ENCODE measurements at places on chromosomes 6 and 20. TPM values are rescaled to one million over a fixed set of nuclear protein-coding genes. Genes with fewer than 3 reads are reported as not detected.

- DNase-seq, result no peak
These were observed 404.9 kb upstream of the SOX4 start for GRCh38 chr6:21188505-21189223.

DNA sequence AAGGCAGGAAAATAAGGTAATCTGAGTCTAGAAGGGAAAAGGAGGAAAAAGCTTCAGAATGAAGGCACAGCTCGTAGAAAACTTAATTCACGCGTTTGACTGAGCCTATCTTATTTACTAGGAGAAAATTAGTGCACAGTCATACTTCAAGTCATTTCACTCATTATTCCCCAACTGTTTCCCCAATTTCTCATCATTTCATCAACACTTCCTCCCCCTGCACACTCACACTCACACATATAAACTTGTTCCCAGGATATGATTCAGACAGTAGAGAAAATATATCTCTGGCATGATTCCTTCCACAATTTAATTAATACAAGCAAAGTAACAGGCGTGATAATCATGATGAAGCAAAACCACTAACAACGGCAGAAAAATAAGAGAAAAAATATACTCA is 94.5 kb upstream of the F13A1 start:
- DNase-seq, result no peak

GRCh38 chr6:152316024-152316423 is 321.1 kb downstream of the SYNE1 start:
- no peak for DNase-seq

DNA sequence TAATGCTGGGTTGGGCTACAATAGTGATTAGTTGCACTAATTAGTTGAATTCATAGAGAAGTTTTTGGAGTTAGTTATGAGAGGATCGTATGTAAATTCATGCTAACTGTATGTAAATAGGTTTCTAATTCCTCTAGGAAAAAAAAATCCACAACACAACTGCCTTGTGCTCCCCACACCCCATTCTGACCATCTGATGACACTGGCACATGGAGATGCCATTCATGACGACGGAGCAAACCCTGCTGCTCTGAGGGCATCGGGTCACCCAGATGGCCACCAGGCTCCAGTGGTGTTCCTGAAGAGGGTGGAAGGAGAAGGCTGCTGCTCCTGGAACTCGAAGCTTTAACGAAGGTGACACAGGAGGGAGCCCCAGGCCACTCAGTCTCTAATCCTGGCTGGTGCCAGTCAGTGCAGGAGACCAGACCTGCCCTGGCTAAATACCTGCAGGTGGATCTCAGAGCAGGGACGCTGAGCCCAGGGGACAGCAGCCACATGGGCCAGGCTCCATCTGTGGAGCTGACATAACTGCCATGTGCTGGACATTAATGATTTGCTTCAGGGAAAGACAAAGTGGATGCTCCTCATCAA is 90.3 kb downstream of the FAM50B start:
- no peak for DNase-seq

DNA sequence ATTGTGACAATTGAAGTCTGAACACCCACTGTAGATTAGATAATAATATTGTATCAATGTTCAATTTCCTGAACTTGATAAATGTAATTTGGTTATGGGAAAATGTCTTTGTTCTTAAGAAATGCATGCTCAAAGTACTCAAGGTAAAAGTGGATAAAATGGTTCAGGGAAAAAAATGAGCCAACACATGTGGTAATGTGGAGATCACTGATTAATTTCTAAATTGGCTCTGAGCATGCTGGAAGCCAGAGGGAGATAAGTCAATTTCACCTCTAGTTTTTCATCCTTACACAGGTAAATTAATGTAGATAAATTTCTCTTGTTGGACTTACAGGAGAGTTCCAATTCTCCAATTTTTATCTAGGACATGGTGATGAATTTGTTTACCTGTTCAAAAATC is 8.0 kb upstream of the COMMD7 start:
- DNase-seq, result no peak

DNA sequence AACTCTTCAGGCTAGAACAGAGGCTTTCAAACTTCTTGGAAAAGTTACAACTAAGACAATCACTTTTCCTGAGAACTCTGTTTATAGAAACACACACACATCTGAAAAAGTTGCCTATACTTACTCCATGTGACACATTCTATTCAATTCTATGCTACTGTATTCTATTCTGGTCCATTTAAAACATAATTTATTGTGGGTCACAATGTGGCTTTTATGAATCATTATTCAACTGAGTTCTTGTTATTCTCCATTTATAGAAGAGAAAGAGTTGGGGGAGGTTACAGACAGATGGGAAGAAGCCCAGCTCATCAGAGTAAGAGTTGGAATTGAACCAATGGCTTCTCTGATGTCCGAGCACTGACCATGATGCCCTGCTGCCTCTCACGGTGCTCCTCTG is 21.6 kb upstream of the BCAS1 start:
- no peak for DNase-seq

GRCh38 chr20:14553774-14554534 is 216.5 kb upstream of the FLRT3 start:
- no peak for DNase-seq

DNA sequence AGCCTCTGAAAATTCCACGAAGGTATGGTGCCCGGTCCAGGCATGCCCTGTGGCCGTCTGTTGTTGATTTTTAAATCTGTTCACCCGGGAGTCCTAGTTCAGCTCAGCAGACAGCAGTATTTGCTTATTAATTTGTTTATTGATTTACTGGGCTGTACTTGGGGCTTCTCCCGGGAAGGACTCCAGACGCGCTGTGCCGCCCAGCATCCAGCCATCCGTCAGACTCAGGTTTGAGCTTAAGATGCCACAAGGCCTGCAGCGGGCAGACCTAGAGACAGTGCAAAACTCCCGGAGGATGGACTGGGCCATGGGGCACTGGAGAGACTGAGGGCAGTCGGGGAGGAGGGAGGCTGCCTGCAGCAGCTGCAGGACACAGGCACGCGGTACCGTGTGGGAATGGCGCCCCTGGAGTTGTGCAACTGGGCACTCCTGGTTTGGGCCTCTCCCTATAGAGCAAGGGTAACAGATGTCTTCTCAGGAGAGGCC is 17.3 kb upstream of the CCDC167 start:
- DNase-seq, result no peak

- no peak for DNase-seq
These were observed 358.1 kb downstream of the SMOC2 start for GRCh38 chr6:168799067-168799466.

- DNase-seq, result no peak
These were observed 70.6 kb upstream of the PMEPA1 start for GRCh38 chr20:57780398-57780797.

DNA sequence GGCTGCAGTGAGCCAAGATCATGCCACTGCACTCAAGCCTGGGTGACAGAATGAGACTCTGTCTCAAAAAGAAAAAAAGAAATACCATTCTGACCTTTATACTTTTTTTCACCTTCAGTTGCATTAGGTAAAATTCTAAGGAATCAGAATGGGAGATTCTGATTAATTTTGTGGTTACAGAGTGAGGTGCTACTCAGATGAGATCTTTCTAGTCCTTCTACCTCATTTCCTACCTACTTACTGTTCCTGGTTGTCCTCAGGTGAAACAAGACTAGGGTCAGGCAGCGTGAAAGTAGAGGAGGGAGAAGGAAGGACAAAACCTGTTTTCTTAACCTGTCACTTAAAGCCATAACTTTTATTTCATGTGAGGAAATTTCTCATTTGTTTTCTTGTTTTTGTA is 63.7 kb downstream of the MTFR2 start:
- DNase-seq, result no peak

DNA sequence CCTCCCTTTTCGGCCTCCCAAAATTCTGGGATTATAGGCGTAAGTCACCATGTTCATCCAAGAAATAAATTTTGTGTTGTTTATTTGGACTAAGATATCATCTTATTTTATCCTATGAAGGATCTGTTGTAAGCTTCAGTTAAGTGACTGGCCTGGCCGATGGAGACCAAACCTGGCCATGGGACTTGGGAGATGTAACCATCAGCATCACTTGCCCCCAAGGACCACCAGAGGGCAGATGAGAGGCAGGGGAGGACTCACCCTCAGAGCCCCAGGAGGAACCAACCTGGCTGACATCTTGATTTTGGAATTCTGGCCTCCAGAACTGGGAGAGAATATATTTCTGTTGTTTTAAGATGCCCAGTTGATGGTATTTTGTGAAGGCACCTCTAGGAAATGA is 266.7 kb downstream of the CDH26 start:
- peak; percentile 35 for DNase-seq

DNA sequence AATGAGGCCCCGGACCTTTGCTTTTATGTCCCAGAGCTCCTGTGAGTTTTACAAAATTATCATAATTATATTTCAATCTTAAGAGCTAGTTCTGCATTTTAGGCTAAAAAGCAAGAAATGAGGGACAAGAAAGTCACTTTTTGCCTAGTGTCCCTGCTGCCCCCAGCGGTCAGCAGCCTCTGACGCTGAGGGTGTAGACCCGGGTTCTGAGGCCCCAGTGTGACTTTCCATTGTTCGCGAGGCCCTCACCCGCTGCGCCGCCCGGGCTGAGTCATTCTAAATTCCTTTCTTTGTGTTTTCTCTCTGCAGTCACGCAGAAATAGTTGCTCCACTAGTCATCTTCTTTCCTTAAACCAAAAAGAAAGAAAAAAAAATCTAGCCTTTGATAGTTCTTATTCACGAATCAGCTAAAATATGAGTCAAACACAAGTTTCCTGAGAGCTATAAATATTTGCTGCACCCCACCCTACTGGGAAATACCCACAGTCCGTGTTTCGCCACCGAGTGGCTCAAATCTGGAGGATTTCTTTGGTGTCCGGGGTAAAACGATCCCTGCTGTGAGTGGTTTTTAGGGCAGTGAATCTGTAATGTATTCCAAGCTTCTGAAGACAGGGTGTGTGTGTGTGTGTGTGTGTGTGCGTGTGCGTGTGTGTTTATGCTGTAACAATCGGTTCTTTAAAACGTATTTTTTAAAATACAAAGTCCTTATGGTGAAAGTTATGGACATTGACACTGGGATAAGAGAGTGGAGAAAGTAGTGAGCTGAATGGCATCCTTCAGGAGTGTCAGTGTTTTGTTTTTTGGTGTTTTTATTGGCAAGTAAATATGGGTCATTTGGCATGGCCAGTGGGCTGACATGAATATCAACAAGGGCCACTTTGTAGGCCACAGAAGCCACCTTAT is 59.7 kb upstream of the EEF1A1 start:
- peak; percentile 72 for DNase-seq

DNA sequence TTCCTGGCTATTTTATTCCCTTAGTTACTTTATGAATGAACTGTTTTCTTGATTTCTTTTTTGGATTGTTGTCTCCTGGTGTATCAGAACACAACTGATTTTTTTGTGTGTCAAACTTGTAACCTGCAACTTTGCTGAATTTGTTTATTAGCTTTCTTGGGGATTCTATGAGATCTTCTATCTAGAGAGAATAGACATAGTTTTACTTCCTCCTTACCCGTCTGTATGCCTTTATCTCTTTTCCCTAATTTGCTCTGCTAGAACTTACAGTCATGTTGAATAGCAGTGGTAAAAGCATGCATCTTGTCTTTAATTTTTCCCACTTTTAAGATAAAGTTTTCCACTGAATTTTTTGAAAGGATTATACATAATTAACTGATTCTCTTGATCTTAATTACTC is 13.2 kb downstream of the RNF146 start:
- no peak for DNase-seq

DNA sequence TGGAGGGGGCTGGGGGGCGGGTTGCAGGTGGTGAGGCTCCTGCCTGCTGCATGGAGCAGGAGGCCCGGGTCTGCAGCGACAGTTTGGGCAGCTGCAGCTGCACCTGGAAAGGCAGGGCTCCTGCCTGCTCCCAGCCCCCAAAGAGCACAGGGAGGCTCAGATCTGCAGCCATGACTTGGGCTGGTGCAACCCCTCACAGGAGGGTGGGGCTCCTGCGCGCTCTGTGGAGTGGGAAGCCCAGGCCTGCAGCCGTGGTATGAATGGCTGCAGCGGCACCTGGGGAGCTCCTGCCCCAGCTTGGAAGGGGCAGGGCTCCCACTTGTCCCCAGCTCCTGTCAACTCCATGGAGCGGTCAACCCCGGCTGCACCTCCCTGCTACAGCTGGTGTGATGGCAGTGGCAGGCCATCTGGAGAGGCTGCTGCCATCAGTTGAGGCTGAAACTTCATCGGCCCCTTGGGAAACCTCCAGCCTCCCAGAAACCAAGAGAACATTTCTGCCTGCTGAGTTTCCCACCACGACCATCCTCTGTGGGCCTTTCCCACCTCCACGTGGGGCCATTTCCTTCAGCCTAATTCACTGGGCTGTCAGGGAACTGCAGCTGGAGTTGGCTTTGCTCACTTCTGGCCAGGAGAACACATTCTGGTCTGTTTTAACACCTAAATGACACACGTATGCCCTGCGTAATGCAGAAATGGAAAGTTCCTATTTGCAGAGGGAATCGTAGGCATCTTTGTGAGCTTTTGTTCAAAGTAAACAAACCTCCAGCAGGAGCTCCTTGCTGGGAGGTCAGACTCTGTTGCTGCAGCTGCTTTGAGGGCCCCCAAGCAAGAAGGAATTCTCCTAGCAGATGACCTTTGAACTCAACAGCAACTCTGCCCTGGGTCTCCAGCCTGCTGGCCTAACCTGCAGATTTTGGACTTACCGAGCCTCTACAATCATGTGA is 429.0 kb downstream of the PREX1 start:
- no peak for DNase-seq

DNA sequence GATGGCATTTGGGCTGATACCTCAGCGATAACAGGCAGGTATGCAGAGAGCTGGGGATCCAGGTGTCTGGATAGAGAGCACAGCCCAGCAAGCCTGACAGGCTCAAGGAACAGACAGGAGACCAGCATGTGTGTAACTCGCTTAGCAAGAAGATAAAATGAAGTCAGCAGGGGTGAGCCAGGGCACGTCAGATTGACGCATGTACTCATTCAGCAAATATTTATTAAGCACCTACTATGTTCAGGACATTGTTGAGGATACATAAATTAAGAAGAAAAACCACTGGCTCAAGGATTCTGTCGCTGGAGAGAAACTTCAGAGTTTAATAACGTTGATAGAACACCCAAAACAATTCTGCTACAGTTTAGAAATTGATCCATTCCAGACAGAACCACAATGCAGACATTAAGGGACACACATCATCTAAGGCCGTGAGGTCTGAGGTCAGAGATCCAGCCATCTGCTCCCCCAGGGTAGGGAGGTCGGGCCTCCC is 1.0 kb upstream of the DUSP22 start:
- DNase-seq, result no peak

- DNase-seq, result no peak
These were observed 202.9 kb downstream of the SYNDIG1 start for GRCh38 chr20:24672181-24672880.

PTCRA gene
- not detected for total RNA-seq

PPP1R3G gene
- total RNA-seq, result 0.07 TPM

EFCAB8 gene
- not detected for total RNA-seq

GTSF1L gene
- not detected for total RNA-seq

OGFR gene
- total RNA-seq, result 38.5 TPM

ENPP3 gene
- 0.14 TPM for total RNA-seq

All from neural crest cell (in vitro differentiated cells).